ENCODE measurements at places on chromosomes 2 and 18.

GRCh38 chr18:12325726-12326245 lies 17.7 kb downstream of the TUBB6 start:
- DNase-seq = no peak

DNA sequence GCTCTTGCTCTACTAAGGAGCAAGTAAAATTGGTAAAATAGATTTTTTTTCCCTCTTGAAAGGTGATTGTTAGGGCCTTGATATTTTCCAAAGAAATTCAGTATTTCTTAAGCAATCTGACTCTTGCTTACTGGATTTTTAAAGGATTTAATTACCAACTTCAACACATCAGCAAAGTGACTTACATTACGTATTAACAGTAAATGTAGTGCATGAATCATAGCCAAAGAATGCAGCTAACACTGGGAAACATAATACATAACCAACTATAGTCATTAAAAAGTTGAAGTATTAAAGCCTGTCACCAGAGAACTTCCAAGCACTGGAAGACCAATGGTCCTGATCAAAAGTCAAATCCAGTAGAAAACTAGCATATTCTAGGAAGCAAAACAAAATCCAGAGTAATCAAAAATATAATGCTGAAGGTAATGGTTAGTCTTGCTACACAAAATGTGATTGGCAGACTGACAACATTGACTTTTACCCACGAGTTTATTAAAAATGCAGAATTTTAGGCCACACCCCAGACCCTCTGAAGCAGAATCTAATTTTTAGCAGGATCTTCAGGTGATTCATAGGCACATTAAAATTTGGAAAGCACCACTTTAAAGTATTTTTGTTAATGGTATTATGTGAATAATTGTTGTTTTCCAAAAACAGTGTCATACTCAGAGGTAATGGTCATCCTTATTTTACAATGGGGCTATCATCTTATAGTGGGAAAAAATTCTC lies 31.8 kb upstream of the CAVIN2 start:
- no peak for DNase-seq

GRCh38 chr18:24734058-24734457 lies 273.6 kb downstream of the HRH4 start:
- no peak for DNase-seq

GRCh38 chr2:48938231-48938630 lies 182.7 kb upstream of the LHCGR start:
- DNase-seq = no peak

- DNase-seq = no peak
These were observed 170.5 kb upstream of the COPS8 start for GRCh38 chr2:236915186-236915585.

DNA sequence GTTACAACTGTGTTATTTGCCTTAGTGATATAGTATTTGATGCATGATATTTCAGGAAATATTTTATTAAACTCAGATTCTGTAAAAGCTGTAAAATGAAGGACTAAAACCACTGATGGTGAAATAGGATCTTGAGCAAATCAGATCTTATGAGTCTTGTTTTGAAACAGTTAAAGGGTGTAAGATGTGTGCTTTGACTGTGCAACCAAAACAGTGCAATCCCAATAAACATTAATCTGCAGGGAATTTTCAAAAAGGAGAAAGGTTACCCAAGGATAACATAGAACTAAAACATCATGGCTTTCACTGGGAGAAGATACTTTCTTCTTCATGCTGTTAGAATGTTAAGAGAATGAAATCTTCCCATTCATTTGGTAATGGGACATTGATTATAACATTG lies 378.7 kb downstream of the PARD3B start:
- no peak for DNase-seq

DNA sequence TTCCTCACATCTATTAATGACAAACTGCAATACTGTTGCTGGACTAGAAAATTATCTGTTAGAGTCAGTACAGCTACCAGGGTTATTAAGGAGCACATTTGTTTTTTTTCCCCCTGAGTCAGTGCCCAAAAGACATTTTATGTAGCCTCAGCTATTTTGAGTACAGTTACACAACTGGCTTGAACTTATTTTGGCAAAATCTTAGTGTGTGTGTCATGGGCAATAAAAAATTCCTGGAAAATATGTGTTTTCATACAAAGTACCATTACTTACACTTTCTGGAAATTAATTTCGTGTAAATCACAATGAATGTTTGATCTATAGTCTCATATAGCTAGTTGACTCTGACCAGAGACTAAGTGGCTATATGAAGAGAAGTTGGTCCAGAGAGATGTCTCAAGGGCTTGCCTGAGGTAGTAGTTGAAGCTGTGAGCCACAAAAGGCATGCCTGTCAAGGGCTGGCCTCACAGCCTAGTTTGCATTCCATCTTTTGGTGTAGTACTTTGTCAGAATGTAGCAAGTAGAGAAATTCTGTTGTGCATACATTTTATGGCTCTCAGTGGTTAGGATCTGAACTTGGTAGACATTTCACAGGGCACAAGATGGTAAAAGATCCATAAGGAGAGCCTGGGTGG lies 283.4 kb downstream of the MTX2 start:
- no peak for DNase-seq

DNA sequence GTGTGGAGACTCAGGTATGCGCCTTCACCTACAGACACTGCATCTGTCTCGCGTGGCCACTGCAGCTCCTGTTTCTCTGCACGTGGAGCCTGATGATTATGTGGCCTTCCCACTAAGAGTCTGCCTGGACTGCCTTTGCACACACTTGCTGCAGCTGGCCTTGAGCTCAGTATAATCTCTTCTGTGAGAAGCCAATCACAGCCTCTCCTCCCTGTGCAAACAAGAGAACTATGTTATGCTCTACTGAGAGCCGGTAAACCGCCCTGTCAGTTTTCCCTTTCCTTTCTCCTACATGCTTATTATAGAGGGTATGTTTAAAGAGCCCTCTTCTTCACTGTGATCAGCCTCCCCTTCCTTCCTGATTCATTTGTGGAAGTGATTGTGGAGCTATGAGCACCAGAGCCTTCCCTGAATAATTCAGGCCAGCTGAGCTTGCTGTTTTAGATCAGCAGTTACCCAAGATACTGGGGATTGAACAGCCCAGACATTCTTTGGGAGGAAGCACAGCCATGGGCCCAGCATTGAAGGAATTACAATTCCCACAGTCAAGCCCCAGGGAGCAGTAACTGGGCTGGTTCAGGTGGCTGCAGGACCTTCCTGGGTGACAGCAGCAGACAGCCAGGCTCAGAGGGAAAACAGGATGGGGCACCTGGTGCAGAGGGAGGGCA lies 3.7 kb upstream of the TGFA start:
- no peak for DNase-seq
